Stimulated activated CD4-positive, alpha-beta T cell treated with anti-CD3 and anti-CD28 coated beads, TNF-alpha, amount 100 ng/mL, for 4 hours (primary cell): ENCODE measurements at places on chromosomes 16 and 17.

- DNase-seq, result peak; percentile 21
Measured at GRCh38 chr16:57998486-57998885, 2.0 kb downstream of the ZNF319 start.

DNA sequence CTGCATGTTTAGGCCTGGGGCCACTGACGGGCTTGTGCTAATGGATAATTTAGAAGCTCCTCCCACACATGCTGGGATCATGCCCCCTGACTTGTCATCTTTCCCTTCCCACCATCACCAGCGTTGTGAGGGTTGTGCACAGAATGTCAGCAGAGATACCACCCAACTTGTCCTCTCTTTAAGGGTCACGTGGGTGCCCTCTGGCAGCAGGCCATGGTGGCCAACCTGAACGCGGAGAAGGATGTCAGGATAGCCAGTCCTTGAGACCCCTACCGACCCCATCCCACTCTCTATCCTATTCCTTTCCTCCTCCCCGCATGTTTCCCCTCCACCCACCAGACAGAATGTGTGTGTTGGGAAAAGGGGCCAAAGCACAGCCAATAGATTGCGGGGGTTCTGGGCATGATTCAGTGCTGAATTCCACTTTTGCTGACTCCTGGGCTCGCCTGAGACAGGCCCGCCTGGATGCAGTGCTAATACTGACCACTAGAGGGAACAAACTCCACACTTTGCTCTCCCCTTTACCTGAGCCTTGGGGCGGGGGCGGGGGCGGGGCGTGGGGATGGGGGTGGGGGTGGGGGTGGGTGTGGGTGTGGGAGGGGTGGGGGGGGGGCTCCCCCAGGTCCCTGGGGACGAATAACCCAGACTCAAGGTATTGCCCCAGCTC, at the start of gene GH2:
GH2 (minus strand) TSS at position 10 of the 667 bp plus-strand sequence. CDS start 143 bp downstream, outside the sequence.
- DNase-seq, result peak; percentile 30

GRCh38 chr17:10316801-10317542, 55.8 kb downstream of the MYH13 start:
- DNase-seq, result no peak

- DNase-seq, result no peak
Measured at GRCh38 chr17:28773736-28774135, 29.9 kb downstream of the TRAF4 start.

- DNase-seq, result no peak
Measured at GRCh38 chr17:4176808-4177472, 33.9 kb downstream of the CYB5D2 start.

- no peak for DNase-seq
Measured at GRCh38 chr17:60631119-60631518, 31.1 kb downstream of the PPM1D start.

- peak; percentile 9 for DNase-seq
Measured at GRCh38 chr16:49921791-49922456, 66.0 kb upstream of the ZNF423 start.

DNA sequence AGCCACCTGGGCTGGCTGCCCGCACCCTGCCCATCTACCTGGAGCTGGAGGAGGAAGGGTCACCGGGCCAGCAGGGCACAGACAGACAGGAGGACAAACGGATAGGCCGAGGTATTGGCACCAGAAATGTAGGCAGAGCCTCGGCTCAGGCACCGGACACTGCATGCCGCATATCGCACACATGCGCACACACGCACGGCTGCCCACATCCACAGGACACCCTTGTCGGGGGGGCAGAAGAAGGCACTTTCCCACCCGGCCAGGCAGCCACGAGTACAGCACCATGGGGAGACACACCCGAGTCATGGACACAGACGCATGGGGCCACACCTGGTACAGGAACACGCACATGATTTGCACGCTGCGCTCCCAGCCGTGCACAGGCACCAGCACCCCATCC, 14.5 kb downstream of the CASKIN1 start:
- no peak for DNase-seq

- no peak for DNase-seq
Measured at GRCh38 chr17:51721730-51722129, 436.8 kb downstream of the CA10 start.

- DNase-seq, result no peak
Measured at GRCh38 chr16:31754998-31755615, 118.5 kb upstream of the ZNF267 start.

DNA sequence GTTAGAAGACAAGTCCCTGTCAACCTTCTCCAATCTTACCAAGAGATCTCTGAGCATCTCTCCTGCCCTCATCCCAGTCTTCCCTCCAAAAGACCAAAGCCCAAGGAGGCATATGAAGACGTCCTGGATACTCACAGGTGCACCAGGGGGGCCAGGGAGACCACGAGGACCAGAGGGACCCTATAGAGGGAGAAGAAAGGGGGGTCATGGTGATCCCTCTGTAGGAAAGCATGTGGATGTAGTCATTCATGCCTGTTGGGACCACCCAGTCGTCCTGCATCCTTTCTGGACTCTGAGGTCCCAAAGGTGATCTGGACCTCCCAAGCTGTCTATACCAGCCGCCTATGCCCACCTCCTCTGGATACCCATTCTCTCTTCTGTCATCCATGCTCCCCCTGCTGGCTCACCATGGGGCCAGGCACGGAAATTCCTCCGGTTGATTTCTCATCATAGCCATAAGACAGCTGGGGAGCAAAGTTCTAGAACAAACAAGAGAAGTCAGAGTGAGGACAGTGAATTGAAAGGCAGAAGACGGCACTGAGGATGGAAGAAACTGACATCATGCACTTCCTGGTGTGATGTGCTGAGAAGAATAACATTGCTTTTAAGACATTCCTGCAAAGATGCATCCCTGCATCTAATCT, 3.3 kb downstream of the COL1A1 start:
- DNase-seq, result peak; percentile 25

GRCh38 chr17:42289611-42290181, 1.4 kb downstream of the STAT5A start:
- DNase-seq, result peak; percentile 75

DNA sequence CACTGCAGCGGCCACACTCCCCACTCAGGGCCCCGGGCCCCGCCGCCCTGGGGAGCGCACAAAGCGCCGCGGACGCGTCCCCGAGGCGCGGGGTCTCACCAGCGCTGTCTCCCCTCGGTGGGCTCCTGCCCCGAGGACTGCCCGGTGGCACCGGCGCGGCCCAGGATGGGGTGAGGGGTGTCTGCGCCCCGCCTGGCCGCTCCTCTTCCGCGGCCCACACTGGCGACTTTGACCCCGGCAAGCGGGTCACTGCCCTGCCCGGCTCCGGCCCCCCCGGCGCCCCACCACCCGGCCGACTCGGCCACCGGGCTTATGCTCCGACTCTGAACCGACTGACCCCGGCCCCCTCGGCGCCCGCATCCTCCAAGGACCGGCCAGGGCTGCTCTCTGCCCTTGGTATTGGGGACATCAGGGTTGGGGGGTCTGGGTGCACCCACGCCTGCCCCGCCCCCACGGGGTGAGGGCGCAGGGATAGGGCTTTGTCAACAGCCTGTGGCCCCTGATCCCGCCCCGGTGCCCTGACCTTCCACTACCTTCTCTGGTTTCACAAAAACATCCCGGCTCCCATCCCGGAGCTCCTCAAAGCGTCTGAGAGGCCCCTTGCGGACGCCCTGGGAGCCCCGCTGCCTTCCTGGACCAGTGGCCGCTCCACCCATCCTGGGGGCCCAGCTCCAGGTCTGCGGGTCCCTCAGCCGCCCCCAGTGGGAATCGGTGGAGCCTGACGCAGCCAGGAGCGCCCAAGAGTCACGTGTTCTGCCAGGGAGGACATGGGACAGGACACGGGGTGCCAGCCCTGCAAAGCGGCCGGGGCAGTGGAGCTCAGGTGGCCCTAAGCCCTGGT, 829 bp downstream of the GCGR start:
- no peak for DNase-seq

DNA sequence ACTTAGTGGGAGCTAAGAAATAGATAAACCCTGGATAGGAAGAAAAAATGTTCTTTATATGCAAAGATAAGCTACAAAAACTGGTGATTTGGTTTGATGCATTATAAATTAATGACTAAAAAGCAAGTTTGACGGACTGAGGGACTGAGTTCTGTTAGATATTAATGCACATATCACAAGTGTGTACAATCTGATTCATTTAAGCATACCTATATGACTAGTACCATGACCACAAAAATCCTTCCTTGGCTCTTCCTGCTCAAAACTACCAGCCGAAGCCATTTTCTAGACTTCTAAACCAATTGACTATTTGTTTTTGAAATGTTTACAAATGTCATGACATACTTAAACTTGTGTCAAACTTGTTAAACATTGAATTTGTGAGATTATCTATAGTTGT, 374.5 kb upstream of the MON1B start:
- no peak for DNase-seq

DNA sequence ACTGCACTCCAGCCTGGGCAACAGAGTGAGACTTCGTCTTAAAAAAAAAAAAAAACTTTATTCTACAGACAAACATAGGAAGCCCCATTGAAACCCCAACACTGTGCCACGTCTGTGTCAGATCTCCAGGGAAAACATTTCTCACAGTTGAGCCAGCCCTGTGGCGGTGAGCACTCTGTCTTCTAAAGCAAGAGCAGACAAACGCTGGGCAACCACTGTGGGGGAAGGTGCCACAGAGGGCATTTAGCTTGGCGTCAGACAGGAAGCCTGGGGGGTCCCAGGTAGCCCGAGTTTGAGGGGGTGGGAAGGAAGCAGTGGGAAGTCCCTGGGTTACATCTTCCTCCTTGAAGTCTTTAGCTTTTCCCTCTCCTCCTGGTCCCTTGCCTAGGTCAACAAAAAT, 16.0 kb downstream of the C17orf100 start:
- no peak for DNase-seq

DNA sequence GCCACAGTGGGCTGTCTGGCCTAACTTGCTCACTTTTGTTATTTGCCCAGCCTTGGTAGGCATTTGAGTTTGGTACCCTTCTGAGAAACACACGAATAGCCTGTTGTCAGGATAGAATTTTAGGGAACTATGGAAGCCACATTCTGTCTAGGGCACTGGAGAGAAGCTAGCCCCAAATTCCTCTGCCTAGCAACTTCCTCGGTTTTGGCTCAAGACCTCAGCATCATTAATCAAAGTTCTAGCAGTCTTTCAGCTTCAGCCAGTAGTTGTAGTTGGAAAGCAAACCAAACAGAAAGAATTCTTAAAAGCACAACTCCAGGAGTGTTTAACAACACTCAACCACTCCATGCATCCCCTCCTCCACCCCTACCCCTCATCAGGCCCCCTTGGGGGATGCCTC, 572.1 kb upstream of the PSMD7 start:
- DNase-seq, result no peak
